ENCODE measurements at places on chromosomes 1 and 21.

- no peak for DNase-seq
Observed at GRCh38 chr1:225554216-225554812, 98.6 kb downstream of the ENAH start.

GRCh38 chr21:44013380-44014088, 1.4 kb downstream of the TRAPPC10 start:
- DNase-seq, result no peak

GRCh38 chr21:35658242-35658641, 402.1 kb downstream of the SETD4 start:
- DNase-seq, result no peak

GRCh38 chr1:197967066-197967465, 49.9 kb downstream of the LHX9 start:
- DNase-seq, result no peak

DNA sequence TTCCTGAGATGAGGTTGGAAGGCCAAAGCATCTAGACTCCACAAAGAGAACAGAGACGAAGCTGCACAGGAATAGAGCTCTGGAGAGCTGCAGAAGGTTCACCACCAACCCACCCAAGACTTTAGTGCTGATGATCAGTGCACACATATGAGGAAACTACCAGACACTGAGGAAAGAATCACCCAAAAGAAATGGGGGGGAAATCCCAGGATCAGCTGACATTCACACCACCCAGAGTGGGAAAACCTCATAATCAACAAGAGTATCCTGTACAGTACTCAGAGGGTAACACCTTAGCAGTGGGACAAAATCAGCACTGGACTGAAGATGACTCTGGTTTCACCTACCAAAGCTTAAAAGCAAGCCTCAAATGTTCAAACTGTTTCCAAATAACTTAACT, 36.4 kb downstream of the DENND1B start:
- no peak for DNase-seq

GRCh38 chr1:103170609-103171008, 62.3 kb upstream of the COL11A1 start:
- DNase-seq, result no peak

DNA sequence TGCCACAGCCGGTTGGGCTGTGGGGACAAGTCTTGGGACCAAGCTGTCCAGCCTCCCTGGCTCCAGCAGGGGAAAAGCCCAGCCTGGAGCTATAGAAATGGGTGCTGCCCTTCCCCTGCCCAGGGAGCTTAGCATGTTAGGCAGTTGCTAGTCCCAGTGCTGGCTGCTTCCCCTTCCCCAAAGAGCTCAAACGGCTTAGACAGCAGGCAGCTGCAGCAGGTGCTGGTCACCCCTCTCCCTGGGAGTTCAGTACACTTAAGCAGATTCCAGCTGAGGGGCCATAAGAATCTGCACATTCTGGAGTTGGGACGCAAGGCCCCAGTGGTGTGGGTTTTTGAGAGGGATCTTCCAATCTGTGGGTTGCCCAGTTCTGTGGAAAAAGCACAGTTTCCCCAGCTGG, 11.1 kb upstream of the REG4 start:
- DNase-seq, result no peak

GRCh38 chr1:171116676-171117075, 26.0 kb downstream of the FMO3 start:
- DNase-seq, result no peak

DNA sequence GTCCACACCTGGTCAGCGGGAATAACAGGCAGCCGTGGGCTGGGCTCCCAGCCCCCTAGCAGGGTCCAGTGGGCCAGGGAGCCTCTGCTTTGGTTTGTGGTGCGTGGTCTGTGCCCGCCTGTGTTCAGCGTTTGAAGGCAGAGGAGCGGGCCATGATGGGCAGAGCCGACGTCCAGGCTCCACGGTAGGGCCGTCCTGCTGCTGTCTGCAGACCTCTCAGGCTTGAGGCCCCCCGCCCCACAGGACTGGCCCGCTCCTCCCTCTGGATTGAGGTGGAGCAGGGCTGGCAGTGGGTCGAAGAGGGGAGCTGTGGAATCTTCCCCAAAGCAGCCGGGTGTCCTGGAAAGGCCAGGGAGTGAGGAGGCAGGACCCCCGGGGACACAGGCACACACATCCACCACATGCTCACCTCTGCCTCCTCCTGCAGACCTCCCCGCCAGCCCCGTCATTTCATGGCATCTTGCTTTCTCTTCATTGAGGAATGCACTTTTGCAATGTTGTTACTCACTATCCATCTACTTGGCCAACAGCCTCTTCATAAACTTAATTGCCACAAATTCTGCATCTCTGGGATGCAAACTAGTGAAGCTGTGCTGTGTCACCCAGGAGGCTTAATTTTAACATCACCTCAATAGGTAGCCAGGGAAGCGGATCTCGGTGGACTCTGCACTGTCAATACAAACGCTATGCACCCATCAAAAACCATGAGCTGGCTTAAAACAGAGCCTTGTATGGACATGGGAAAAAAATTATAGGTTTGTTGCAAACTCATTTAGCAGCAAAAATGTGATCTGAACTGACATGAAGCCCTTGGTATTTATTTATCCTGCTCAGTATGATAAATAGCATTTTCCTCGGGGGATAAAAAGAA, 85.9 kb downstream of the PDE9A start:
- no peak for DNase-seq

- no peak for DNase-seq
Observed at GRCh38 chr1:155893389-155894142, 17.6 kb downstream of the RIT1 start.

GRCh38 chr1:111649648-111650047, 30.1 kb downstream of the RAP1A start:
- DNase-seq, result no peak

DNA sequence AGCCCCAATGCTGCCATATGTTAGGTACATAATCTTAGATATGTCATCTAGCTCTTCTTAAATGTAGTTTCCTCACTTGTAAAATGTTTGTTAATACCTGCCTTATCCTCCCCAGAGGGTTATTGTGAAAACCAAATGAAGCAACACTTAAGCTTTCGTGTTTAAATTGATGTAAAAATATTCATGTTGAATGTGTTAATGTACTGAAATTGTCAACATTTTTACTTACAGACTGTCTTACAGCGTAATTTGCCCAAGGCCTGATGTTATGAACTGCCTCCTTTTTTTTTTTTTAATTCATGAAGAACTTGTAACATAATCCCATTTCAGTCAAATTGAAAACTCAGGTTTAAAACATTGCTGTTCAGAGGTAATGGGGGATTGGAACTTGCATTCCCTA, 25.6 kb upstream of the ENAH start:
- no peak for DNase-seq

GRCh38 chr1:78370356-78370755, 120.4 kb upstream of the PTGFR start:
- DNase-seq, result no peak

- no peak for DNase-seq
Observed at GRCh38 chr1:235397733-235398132, 30.5 kb downstream of the TBCE start.

DNA sequence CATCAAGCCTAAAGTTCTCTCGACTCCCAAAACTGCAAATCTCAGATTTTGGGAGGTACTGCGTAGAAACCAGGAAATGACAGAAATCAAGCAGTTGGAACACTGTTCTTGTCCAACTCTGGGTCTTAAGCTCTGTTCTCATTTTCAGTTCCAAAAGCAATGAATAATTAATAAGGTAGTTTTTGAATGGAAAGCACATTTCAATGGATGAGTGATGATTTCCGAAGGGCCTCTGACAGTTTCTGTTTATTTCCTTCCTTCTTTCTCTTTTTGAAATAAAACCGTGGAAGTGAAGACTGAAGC, 20.9 kb upstream of the TARBP1 start:
- no peak for DNase-seq

Measured in kidney (tissue), 22 donors.